Tibial nerve (tissue), 4 donors: ENCODE measurements at places on chromosomes 11 and 22.

DNA sequence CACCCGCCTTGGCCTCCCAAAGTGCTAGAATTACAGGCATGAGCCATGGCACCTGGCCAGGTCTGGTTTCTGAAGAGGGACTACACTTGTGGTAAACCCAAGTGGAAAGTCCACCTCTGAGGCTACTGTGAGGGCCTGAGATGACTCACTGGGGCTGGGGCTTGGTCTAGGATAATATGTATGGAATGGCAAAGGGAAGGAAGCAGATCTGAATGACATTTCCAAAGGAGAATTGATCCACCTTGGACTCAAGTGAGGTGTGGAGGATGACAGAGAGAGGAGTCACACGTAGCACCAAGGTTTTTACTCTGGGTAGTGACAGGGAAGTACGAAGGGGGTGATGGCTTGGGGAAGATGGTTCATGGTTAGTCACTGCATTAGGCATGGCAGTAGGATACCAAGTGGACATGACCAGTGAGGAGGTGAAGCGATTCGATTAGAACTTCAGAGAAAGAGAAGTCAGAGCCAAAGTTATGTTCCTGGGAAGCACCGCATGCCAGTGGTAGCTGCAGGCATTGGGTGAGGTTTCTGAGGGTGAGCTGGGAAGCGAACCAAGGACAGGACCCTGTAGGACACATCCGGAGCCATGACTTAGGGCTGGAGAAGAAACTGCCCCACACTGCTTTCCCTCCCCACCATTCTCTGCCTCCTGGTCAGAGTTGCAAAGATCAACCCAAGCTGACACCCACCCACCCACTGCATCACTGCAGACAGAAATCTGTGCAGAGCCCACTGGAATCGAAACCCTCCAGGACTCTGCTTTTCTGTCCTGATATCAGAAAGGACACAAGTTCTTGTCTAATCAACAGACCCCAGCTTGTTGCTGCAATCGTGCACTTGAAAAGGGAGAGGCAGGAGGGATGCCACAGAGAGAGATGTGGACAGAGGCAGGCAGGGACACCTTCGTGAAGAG, 13.0 kb upstream of the BCL9L start:
- no peak for DNase-seq

GRCh38 chr11:77182542-77183430, 54.7 kb downstream of the MYO7A start:
- DNase-seq = no peak

DNA sequence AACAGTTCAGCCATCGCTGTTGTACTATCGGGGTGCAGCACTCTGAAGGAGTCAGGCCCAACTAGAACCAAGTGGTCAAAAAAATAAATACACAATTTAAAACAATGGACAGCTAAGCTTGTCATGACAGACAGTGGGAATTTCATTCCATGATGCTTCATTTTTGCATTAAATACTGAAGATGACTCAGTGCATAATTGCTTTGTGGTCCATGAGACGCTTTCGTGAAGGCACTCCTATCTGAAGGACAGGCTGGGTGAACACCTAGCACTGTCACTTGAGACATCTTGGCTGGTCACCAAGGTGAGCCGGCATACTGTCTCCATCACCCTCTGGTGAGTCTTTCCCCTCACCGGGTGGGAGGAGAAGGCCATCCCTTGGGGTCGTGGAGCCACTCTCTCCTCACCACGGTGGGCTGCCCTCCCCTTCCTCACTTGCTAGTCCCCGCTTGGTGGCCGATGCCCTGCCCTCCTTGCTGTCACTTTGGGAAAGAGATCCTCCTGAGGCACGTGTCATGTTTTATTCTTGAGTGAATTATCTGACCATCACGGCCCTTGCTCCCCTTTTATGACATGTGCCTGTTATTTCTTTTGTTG, 4.9 kb upstream of the TESMIN start:
- no peak for DNase-seq

- no peak for DNase-seq
Measured at GRCh38 chr11:76206077-76206326, 300 bp downstream of the WNT11 start.

DNA sequence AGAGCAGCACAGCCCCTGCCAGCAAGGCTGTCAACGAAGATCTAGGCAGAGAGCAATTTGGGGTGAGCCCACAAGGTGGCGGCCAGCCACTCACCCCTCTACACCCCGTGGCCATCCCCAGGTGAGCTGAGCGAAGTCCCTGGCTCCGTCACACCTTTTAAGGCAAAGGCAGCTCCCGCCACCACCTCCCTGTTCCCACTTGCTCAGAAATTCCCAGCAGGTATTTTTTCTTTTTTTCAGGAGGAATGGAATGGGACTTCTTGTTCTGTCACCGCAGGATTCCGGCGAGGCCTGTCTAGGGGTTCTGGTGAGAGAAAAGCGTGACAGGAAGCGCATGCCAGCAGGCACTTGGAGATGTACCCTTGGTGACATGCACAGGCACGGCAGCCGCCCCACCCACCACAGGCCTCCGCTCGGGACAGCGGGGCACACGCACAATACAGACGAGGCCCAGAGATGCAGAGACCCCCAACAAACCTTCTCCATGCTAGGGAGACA, 10.0 kb downstream of the RPL3 start:
- DNase-seq = no peak

DNA sequence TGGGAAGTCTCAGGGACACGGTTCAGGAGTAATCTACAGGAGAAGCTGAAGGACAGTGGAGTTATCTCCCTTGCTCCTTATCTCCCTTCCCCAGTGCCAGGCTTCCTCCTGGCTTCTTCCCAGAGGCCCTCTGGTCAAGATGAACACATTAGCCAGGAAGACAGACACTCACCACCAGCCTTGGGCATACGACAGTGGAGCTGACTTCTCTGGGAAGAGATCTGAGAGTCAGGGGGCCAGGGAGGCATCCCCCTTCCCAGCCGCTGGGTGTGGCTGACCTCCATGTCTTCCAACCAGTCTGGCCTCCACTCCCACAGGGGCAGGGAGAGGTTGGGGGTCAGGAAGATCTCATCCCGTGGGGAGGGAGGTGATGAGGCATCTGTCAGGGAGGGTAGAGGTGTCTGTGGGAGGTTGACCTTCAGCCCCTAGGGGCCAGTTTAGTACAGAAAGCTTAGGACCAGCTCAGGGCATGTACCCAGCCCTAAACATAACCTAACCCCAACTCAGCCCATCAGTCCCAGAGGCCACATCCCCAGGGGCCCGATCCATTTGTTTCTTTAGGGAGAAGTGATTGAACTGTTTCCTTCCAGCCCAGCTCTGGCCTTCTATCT, 12.7 kb downstream of the ROBO4 start:
- DNase-seq = no peak

- DNase-seq = no peak
Measured at GRCh38 chr11:22938691-22939090, 78.4 kb upstream of the CCDC179 start.

DNA sequence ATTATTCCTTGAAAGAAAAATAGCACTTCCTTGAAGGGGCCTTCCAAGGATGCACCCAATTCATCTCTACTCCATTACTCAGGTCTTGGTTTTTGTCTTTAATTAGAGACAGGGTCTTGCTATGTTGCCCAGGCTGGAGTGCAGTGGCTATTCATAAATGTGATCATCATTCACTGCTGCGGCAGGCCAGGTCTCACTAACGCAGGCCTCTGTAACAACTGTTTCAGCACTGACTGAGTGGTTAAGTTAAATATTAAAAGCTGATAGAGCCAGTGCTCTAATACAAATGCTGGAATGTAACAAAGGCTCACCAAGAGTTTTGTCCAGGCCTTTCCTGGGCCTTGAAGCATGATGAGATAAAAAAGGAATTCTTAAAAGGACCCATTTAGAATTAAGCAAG, 61.4 kb upstream of the GNAZ start:
- DNase-seq = no peak

DNA sequence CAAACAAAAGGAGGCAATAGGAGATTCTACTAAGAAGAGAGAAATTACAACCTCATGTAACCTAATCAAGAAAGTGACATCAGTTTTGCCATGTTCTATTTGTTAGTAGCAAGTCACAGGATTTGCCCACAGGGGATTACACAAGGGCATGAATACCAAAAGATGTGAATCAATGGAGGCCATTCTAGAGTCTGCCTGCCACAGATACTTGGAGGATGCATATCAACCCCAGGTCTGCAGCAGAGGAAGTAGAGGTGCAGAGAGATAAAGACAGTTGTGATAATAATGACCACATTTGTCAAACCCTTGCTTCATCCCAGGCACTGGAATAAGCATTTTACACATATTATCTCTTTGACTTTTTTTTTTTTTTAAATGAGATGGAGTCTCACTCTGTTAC, 2.4 kb upstream of the ASCC2 start:
- no peak for DNase-seq

DNA sequence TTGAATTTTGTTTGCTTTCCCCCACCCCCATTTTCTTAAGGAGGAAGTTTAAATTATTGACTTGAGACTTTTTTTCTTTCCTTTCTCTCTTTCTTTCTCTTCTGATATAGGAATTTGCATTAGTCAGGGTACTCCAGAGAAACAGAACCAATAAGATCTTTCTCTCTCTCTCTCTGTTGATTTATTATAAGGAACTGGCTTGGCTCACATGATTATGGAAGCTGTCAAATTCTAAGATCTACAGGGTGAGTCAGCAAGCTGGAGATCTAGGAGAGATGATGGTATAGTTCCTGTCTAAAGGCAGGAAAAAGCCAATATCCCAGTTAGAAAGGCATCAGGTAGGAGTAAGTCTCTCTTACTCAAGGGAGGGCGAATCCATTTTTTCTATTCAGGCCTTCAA, 64.0 kb downstream of the CCDC81 start:
- no peak for DNase-seq

- no peak for DNase-seq
Measured at GRCh38 chr11:81237139-81237538, 1496.5 kb downstream of the FAM181B start.

DNA sequence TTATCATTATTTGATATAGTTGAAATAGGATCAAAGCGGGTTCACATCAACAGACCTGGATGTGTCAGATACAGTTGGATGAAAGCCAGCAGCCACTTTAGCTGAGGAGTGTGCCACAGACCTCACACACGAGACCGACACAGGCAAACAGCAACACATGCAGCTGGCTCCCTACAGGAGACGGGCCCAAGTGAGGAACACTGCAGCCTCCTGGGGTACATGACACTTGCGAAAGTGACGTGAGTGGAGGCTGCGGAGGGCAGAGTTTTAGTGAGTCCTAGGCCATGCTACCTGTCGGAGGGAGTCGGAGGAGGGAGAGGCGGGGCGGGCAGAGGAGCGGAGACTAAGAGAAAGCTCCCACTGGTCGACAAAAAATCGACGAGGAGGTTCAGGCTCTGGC, 100.9 kb upstream of the BID start:
- DNase-seq = no peak

DNA sequence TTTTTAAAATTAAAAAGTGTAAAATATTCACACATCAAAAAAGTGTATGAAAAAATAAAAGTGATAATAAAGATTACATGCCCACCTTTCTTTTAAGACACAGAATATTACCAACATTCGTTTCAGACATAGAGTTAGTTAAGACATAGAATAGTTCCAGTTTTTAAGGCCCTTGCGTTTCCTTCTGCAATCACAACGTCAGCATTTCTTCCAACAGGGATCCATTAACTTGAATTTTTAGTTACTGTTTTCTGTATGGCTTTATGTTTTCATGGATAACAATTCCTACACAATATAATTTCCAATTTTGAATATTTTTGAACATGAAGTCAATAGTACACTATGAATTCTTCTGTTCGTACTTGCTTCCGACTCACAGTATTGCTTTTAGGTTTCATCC, 170.8 kb upstream of the C11orf87 start:
- no peak for DNase-seq

DNA sequence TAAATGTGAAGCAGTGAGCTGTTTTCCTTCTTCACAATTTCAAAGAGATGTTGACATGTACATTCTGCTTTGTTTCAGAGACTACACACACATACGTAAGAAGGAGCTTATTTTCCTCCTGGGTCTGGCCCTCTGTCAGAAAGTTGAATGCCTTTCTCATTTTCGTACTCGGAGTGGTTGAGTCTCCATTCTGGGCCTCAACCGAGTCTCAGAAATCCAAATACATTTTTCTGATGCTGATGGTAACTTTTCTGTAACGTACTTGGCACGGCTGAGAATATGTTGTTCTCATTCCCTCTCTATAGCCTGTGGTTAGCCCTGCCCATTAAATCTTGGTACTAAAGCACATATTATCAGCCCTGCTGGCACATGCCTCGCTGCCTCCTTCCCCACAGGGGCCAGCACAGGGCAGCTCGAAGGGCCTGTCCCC, 25.3 kb downstream of the PARVA start:
- DNase-seq = no peak

DNA sequence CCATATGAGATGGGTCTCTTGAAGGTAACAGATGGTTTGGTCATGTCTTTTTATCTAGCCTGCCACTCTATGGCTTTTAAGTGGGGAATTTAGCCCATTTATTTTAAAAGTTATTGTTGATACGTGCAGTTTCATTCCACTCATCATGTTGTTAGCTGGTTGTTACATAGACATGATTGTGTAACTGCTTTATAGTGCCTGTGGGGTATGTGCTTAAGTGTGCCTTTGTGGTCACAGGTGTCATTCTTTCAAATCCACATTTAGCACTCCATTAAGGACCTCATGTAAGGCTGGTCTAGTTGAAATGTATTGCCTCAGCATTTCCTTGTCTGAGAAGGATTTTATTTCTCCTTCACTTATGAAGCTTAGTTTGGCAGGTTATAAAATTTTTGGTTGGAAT, 263.8 kb upstream of the LUZP2 start:
- no peak for DNase-seq

- no peak for DNase-seq
Measured at GRCh38 chr11:57001674-57002401, 13.1 kb downstream of the OR5AK2 start.

- DNase-seq = no peak
Measured at GRCh38 chr11:94132152-94132558, 3.5 kb downstream of the PANX1 start.

- no peak for DNase-seq
Measured at GRCh38 chr11:58829786-58830185, 14.7 kb downstream of the GLYATL2 start.

GRCh38 chr11:2718817-2719438, 19.1 kb upstream of the KCNQ1OT1 start:
- DNase-seq = no peak

- no peak for DNase-seq
Measured at GRCh38 chr22:25777870-25778269, 35.9 kb downstream of the MYO18B start.

- no peak for DNase-seq
Measured at GRCh38 chr11:67405688-67406339, 1.9 kb downstream of the TBC1D10C start.

DNA sequence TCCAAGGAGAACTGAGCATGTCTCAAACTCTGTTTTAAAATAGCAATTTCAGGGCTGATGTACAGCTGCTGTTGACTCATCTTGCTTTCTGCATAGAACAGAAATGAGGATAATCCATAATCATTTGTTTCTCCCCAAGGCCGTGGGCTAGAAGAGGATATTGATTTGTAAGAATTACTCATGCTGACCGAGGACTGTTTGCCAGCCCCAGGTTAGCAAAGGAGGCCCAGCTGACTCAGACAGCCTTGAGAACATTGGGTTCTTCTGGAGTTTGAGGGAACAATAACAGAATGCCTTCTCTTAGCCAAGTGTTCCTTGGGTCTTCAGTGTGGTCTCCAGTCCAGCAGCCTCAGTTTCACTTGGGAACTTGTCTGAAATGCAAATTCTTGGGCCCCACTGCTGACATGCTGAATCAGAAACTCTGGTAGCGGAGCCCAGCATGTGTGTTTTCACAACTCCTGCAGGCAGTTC, 92.0 kb downstream of the ZC3H12C start:
- DNase-seq = no peak
